Stromal cell of bone marrow (primary cell): ENCODE measurements at places on chromosomes 1 and 21.

DNA sequence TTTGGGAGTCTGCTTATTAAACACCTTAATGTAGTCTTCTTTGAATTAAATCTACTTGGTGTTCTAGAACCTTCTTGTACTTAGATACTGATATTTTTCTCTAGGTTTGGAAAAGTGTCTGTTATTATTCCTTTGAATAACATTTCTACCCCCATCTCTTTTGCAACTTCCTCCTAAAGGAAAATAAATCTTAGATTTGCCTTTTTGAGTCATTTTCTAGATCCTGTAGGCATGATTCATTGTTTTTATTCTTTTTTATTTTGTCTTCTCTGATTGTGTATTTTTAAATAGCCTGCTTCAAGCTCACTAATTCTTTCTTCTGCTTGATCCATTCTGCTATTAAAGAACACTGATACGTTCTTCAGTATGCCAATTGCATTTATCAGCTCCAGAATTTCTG is 155.9 kb upstream of the NEGR1 start:
- peak; percentile 24 for DNase-seq

DNA sequence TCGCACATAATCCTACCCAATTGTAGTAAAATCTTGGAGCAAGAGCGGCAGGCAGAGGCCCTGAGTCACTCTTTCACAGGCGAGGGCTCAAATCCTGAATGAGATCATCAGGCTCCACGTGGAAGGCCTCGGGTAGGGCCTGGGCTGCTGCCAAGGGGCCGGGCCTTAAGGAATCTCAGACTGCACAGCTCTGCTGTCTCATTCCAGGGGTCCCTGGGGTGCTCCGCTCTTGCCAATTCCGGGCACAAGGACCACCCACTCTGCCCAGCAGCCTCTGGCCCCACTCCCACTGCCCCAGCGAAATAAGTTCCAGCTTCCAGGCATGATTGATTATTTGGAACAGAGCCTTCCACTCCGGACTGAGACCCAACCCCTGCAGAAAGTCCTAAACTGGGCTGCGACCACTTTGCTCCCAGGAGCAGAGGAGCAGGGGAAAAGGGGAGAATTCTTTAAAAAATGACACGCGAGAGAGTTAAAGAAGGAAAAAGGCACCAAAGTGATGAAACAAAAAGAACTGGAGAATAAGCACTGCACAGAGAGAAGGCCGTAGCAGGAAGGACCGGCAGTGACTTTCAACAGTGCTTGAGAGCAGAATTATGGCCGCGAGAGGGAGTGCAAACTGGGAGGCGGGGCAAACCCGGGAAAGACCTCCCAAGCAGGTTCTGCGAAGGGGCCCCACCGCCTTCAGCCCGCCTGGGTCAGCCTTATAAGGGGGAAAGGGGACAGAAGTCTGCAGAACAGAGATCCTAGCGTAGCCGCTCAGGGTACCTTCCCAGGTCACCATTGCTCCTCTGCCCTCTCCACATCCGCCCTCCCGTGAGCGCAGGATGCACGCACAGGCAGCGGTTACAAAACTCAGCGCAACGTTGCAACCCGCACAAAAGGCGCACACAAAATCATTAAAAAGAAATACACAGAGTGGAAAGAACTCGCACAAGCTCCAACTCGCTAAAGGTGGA is 2.0 kb downstream of the ADAMTS1 start:
- peak; percentile 95 for DNase-seq

DNA sequence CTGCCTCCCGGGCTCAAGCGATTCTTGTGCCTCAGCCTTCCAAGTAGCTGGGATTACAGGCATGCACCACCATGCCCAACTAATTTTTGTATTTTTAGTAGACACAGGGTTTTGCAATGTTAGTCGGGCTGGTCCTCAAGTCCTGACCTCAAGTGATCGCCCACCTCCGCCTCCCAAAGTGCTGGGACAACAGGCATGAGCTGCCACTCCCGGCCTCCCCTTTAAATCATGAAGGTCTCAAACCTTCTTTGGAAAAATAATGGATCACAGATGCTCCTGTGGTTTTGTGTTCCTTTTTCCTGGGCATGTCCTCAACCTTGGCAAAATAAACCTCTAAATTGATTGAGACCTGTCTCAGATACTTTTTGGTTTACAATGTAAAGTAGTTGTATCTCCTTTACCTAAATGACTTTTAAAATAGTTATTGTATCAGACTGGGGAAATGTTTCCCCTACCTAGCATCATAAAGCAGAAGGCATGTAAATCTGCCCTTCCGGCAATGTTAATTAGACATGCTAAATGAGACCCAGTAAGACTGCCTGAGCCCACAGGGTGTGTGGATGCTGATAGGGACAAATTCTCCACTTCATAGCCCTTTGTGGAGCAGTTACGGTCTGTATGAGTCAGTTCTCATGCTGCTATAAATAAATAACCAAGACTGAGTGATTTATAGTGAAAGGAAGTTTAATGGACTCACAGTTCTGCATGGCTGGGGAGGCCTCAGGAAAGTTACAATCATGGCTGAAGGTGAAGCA is 27.8 kb downstream of the CBR1 start:
- no peak for DNase-seq

DNA sequence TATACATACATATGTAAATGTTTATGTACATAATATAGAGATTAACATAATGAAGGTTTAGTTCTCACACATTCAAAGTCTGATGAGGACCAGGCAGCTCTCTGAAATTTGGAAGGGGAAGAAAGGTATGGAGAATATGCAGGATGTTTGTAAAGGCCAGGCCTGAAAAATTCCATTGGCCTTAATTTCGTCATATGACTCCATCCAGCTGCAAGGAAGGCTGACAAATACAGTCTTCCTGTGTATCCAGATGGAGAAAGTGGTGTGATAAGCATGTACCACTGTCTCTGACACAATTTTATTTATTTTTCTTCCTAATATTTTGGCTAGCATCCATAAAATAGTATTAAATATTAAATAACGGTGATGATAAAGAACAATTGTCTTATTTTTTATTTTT is 6.3 kb upstream of the SGIP1 start:
- DNase-seq = no peak

- no peak for DNase-seq
These were observed 21.7 kb downstream of the BCAR3 start for GRCh38 chr1:93659822-93660503.

GRCh38 chr1:22903113-22903512 is 69.6 kb downstream of the LACTBL1 start:
- DNase-seq = no peak

DNA sequence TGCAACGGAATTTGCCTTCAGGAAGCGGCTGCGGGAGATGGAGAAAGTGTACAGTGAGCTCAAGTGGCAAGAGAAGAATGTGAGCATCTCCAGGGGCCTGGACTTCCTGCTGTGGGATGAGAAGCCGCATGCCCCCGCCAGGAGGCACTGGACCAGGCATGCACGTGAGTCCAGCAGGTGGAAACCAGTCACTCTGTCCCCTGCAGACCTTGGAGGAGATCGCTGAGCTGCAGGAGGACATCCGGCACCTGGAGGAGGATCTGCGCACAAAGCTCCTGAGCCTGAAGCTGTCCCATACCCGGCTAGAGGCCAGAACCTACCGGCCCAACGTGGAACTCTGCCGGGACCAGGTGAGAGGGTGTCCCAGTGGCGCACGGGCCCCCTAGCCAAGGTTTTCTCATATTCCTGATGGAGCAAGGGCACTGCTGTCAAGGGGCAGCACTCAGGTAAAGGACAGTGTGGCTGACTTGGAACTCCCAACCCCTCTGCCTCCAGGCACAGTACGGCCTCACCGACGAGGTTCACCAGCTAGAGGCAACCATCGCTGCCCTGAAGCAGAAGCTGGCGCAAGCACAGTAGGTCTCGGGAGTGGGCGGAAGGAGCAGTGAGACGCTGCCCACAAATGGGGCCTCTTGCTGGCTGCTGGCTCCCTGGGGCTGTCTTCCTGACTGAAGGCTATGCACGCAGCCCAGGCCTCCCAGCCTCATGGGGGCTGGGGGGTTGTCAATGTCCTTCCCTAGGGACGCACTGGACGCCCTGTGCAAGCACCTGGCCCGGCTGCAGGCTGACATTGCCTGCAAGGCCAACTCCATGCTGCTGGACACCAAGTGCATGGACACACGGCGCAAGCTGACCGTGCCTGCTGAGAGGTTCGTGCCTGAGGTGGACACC is 1.2 kb upstream of the ADPRS start:
- no peak for DNase-seq

- DNase-seq = no peak
These were observed 23.0 kb downstream of the APP start for GRCh38 chr21:26147535-26147934.

DNA sequence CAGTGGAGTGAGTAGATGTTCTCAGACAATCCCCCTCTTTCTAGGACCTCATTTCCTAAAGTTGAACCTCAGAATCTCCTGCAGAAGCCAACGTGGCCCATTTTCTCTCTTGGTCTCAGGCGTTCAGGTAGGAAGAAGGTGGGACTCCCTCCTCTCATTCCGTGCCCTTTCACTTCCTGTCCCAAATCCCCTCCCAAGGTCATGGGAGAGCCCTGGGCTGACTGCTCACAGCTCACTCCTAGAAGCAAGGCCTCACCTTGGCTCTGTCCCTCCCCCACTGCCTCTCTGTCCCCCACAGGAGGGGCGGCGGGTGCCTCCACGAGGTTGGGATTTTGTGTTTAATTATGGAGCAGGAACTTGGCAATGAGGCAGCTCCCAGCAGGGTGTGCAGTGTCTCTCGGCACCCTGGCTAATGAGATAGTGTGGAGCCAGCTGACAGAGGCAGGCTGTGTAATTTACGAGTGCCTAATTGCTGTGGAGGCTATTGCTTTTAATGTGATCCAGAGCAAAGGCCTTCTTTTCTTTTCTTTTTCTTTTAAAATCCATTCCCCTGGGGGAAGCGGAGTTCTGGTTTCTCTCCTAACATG is 9.1 kb upstream of the CDK18 start:
- DNase-seq = no peak

DNA sequence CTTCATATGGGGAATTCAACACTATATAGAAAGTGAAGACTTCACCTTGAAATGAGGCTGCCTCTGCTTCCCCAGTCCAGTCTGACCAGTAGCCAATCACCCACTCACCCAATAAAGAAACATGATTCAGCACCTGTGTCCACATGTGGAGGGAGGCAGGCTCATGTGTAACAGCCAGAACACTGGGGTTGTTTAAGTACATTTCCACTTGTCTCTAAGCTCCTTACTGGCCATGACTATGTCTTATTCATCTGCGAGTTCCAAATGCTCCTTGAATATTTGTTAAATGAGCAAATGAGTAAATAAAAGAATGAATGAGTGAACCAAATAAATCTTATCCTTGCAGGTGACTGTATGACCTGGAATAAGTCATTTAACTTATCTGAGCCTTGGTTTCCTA is 100.1 kb downstream of the BRINP2 start:
- DNase-seq = no peak

GRCh38 chr1:111483876-111484275 is 10.1 kb downstream of the C1orf162 start:
- no peak for DNase-seq

DNA sequence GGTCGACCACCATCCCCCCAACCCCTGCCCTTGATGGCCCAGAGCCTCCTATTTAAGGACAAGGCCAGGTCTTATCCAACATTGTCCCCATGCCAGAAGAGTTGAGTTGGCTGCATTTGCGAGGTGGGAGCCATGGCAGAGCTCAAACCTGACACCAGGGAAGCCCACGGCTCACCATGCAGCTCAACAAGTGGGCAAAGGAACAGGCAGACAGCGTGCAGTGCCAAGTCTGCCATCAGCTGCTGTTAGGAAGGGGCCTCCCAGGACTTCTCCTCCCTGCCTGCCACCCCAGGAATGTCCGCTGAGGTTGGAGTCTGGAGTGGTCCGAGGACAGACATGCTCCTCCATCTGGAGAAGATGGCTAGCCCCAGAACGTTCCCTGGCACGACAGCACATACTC is 19.9 kb downstream of the SLC45A3 start:
- no peak for DNase-seq

DNA sequence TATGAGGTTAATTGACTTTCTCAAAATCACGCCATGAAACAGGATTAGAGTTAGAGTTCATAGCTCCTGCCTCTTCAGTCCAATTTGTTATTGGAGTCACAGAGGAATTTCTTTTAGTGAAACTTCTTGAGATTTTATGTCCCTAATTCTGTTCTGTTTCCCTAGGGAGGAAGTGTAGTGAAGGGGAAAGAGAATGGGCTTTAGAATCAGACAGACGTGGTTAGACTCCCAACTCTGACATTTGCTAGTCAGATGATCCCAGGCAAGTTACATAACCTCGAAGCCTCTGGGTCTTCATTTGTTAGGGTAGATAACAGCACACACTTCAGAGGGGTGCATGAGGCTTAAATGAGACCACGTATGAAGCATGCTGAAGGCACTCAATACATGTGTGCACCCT is 83.9 kb downstream of the ASTN1 start:
- DNase-seq = no peak

DNA sequence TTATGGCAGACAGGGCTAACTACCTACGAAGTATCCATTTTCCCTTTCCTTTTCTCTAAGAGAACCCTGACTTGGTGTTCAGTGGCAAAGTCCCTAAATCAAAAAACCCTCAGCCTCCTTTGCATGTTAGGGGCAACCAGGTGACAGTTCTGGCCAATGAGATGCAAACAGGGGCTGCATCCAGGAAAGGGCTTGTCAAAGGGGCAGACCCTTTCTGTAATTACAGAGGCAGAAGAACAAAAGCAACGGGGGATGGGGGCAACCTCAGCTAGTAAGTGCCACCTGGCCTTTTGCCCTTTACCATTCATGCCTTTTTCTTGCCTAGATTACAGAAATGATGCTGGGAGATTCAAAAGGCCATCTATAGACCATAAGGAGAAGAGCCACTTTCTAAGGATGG is 34.4 kb downstream of the GLUL start:
- DNase-seq = no peak

DNA sequence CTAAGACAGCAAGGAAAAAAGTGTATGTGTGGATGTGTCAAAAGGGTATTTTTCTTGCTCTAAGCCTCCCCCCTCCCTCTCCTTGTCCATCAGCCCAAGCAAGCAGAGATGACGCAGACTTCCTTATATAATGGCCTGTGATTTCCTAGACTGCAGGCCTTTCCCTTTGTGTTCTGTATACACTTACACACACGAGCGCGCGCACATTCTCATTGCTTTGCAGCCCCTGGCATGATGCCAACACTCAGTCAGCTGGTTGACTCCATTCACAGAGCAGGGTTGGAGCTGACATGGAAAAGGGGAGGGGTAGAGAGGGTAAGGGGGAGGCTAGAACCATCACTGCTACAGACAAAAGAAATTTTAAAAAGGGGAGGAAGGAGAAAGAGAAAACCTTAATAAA is 41.8 kb downstream of the GATAD2B start:
- DNase-seq = peak; percentile 91

- DNase-seq = no peak
These were observed 107.0 kb downstream of the ODF2L start for GRCh38 chr1:86289161-86289560.

DNA sequence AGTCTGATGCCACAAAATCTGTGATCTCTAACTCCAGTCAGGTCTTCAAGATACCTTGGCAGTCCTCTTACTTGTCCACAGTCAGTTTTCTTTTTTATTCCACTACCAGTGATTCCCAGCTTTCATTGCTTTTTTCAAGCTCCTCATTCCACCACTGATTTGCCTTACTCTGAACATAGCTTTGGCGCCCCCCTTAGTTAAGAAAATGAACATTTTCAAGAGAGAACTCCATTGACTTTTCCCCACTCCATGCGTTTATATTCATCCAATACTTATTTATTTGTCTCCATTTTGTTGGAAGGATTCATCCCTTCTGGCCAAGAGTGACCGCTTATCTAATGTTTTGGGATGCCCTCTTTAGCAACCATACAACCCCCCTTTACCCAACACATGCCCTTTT is 33.9 kb upstream of the IPO9 start:
- DNase-seq = no peak

- no peak for DNase-seq
These were observed 32.9 kb downstream of the GRHL3 start for GRCh38 chr1:24351918-24352627.

- DNase-seq = no peak
These were observed 49.5 kb downstream of the FGGY start for GRCh38 chr1:59346429-59346828.

- no peak for DNase-seq
These were observed 565.4 kb upstream of the BRINP3 start for GRCh38 chr1:191043066-191043465.
